ENCODE measurements at places on chromosomes 7 and 10. TPM values are rescaled to one million over a fixed set of nuclear protein-coding genes. Genes with fewer than 3 reads are reported as not detected.

The MRLN gene
- total RNA-seq = not detected

The CDC14C gene
- not detected for total RNA-seq

The IKZF5 gene
- total RNA-seq = 12.0 TPM

DNA sequence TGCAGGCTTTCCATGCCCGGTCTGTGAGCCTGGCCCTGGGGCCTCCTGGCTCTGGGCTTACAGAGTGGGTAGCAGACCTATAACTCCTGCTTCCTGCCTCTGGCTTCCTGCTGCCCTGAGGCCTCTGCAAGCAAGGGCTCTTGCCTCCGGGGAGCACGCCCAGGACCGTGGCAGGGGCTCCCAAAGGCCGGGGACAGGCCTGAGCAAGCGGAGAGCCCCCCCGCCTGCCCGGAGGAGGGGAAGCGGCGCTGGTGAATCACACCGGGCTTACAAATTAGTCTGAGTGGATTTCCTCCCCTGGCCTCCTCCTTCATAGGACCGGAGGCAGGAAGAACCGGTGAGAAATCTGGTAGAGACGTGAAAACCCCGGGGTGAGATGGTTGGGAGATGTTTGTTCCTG lies 1.5 kb upstream of the MYL10 start:
- H3K27me3 ChIP-seq = peaks cover 35% of the 10 kb centered on the region
- H3K4me1 ChIP-seq = peaks cover 23% of the 10 kb centered on the region
- no peak for DNase-seq
- no peak overlapping the region for H3K4me3 ChIP-seq
- no peaks in the 10 kb centered on the region for H3K36me3 ChIP-seq
- no peak overlapping the region for H3K27ac ChIP-seq

DNA sequence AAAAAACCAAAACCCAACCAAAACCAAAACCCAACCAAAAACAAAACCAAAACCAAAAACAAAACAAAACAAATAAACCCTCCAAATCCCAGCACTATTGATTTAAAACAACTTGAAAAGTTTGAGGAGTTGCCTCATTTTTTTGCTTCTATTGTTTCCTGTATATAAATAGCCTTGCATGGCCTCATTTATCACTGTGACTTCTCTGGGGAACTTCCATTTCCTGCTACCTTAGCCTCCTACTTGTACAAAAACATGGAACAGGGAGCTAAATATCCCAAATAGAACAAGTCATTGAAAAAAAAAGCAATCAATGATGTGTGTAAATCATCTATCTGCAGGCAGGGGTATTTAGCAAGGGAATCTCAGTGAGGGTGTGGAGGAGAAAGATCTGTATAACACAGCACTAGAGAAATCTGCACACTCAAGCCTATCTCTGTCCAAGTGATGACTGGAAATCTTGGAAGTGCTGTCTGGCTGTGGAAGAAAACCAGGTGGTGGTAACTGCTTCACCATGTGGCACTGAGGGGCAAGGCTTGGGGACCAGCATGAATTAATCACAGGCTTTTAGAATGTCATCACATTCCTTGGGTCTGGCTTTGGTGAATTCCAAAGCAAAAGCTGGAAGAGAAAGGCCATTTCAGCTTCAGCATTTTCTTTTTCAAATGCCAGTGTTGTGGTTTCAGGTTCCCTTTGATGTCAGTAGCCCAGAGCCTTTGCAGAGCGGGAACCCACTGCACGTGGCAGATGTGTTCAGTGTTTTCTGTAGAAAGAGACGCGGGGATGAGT lies 349.5 kb upstream of the ZNF32 start:
- no peak for DNase-seq
- H3K4me3 ChIP-seq = no peak overlapping the region
- H3K36me3 ChIP-seq = no peaks in the 10 kb centered on the region
- H3K27ac ChIP-seq = no peak overlapping the region
- H3K27me3 ChIP-seq = no peaks in the 10 kb centered on the region

GRCh38 chr10:90126256-90126595 lies 424.8 kb downstream of the KIF20B start:
- H3K4me3 ChIP-seq = no peak overlapping the region
- H3K27ac ChIP-seq = no peak overlapping the region
- no peaks in the 10 kb centered on the region for H3K27me3 ChIP-seq
- no peaks in the 10 kb centered on the region for H3K36me3 ChIP-seq
- DNase-seq = no peak
- no peaks in the 10 kb centered on the region for H3K4me1 ChIP-seq

All from esophagus squamous epithelium (tissue), 5 donors.